ENCODE measurements at places on chromosomes 13 and 19.

GRCh38 chr19:43782689-43783231 is 2.0 kb upstream of the KCNN4 start:
- DNase-seq = no peak

- DNase-seq = no peak
Measured at GRCh38 chr13:55613429-55614187, 1527.1 kb upstream of the PRR20A start.

DNA sequence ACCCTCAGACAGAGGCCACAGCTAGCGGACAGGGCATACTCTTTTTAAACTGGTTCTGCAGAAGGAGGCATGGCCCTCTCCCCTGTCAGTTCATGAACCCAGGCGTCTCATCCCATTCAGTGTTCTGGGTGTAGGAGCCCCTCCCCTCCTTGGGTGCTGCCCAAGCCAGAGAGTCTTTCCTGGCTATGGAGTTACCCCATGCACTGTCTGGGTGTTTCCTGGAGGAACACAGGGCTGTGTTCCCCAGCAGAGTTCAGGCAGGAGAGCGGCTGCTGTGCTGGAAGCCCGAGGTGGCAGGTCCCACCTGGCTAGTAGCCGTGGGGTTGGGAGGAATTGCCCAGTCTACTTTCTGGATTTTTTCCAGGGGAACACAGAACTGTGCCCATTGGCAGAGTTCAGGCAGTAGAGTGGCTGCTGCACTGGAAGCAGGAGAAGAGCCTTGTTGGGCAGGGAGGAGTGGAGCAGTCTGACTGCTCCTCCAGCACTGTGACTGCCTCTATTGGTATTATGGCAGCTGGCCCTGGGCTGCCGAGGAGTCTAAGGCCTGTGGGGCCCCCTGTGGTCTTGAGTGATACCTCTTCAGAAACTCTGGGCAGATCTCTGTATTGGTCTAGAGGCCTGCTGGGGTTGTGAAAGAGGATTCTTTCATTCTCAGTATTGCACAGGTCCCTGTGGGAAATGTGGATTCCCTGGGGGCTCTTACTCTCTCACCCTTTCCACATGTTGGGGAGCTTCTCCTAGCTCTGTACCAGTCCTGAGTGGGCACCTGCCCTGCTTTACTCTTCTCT is 168.3 kb downstream of the PCDH20 start:
- no peak for DNase-seq

DNA sequence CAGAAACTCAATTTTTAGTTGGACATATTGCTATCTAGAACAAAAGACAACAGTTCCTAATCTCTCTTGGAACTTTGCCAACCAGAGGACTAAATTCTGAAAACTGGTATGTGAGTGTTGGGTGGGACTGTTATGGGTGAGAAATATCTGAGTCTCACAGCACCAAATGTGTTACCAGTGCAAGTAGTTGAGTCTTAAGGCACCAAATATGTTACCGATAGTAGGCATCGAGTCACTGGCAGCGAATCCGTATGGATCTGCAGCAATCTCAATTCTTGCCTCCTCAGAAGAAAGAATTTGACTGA is 575.2 kb downstream of the DACH1 start:
- DNase-seq = no peak

DNA sequence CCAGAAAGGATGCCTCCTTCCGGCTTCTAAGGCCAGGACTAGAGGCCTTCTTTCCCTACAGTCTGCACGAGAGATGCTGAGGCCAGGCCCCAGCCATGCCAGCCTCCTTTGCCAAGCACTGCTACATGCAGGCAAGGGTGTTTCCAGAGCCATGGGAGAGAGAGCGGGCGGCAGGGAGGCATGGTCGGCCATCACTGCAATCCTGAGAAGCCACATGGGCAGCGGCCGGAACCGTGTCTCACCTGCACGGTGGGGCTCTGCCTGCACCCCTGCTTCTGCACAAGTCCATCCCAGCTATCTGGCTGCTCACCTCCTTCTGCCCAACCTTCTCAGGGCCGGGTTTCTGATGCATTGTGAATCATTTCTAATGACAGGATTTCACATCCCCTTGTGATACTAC is 35.1 kb downstream of the TSHZ3 start:
- no peak for DNase-seq

GRCh38 chr13:98556968-98557631 is 19.8 kb downstream of the STK24 start:
- no peak for DNase-seq

DNA sequence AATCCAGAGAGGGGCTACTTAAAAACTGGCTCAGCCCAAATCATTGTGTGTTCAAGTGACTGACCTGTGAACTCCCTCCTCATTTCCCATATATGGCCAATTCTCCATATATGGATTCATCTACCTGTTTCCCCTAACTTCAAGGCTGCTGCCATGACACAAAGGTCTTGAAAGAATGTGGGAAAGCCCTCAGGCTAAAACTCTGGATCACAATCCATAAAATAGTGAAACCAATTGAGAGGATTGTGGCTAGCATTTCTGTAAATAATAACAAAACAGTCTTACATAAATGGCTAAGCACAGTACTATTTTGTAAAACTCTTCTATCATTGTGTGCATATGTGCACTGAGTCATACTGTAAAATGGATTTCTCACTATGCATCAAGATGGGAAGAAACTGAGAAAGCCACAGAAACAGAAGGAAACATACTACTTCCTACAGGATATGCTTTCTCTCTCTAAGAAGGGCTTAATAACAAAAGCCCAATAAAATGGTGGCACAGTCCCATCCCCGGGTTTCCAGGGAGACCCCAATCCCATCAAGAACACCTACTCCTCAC is 80.5 kb downstream of the FOXO1 start:
- DNase-seq = peak; percentile 60

- DNase-seq = peak; percentile 97
Measured at GRCh38 chr19:36054733-36055686, at the start of gene WDR62. WDR62 (plus strand) TSS chr19:36054897; CDS start chr19:36054972, 75 bp downstream.

DNA sequence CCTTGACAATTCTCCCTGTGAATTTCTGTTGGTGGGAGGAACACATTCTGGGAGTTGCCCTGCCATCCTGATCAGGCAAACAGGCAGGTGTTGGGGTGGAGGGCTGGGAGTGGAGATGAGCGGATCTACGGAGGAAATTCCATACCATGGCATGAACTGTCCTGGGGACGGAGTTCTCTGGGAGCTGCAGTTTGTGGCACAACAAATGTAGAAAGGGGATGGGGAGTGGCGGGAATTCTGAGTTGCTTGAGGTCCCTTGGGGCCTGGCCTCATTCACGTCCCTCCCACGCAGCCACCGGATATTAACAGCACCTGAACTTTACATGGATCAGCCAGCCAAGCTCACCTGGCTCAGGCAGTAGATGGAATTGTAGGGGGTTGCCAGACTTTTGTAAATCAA is 70.0 kb downstream of the CHST8 start:
- DNase-seq = no peak

- no peak for DNase-seq
Measured at GRCh38 chr13:113781571-113781970, 22.5 kb downstream of the TMEM255B start.

- no peak for DNase-seq
Measured at GRCh38 chr19:5030822-5031221, 61.9 kb downstream of the KDM4B start.

GRCh38 chr13:105232439-105232838 is 1303.0 kb downstream of the EFNB2 start:
- DNase-seq = no peak

- DNase-seq = no peak
Measured at GRCh38 chr13:29722415-29722814, 126.9 kb upstream of the SLC7A1 start.

Data from suppressor macrophage treated with lipopolysaccharide for 4 hours (primary cell).